ENCODE measurements at places on chromosomes 11 and 22.

DNA sequence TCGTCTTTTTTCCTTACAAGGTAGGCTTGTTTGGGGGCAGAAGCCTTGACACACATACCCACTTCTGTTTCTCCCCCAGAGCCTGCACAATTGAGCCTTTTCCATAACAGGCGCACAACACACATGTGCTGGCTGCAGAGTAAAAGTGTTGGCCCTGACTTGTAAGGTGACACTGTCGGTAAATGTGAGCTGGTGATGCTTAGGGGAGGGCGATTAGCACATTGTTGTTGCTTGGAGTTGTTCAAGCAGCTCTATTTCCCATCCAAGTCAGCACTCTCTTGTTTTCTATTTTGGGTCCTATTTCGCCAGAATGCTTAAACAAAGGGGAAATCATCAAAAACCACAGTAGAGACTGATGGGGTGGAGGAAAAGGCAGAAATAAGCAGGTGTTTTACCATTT, 51.9 kb upstream of the PTPRJ start:
- DNase-seq: peak; percentile 24

GRCh38 chr11:90700789-90701439, 478.1 kb upstream of the CHORDC1 start:
- no peak for DNase-seq

GRCh38 chr22:36399472-36399778, 11.7 kb upstream of the MYH9 start:
- DNase-seq: no peak

DNA sequence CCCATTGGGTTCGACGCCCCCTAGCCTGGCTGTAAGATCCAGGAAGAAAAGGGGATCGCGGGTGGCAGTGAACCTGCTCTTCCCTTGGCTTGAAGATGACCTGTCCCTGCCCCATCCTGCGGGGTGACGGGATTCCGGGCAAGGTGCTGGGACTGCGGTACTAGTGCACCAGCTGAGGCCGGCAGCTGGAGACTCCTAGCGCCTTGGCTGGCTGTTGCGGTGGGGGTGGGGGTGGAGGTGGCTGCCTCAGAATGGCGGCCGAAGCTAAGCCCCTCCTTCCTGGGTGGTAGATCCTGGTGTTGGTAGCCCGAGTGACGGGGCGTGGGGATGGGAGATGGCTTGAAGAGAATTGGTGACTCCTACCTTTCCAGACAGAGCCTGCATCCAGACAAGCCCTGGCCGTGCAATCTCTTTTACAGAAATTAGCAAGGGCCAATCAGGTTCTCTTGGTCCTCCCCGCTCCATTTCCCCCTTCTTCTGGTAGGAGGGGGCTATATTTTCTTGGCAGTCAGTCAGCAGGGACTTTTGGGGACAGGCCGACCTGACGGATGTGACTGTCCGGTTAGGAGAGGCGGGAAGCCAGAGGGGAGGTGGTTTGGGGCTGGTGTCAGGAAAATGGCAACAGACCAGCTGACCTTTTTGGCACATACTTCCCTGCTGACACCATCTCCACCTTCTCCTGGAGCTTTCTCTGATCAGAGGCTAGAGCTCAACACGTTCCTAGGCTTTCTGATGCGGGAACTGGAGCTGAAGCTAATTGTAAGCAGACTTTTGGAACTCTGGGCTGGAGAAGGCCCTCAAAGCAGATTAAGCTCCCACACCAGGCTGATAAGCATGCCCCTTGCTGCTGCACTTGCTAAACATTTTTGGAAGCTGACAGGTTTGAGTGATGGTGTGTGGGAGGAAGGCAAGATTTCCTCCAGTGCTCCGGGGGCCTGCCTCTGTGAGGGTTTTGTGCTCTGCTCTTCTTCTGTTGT, 2.0 kb downstream of the NAV2 start:
- DNase-seq: no peak

GRCh38 chr11:9642894-9643293, 21.0 kb upstream of the SWAP70 start:
- DNase-seq: no peak

GRCh38 chr22:18110194-18110953, at the start of gene TUBA8:
TSS of gene TUBA8 (plus strand) at chr22:18110809. CDS start at chr22:18110866, 57 bp downstream.
- peak; percentile 9 for DNase-seq

DNA sequence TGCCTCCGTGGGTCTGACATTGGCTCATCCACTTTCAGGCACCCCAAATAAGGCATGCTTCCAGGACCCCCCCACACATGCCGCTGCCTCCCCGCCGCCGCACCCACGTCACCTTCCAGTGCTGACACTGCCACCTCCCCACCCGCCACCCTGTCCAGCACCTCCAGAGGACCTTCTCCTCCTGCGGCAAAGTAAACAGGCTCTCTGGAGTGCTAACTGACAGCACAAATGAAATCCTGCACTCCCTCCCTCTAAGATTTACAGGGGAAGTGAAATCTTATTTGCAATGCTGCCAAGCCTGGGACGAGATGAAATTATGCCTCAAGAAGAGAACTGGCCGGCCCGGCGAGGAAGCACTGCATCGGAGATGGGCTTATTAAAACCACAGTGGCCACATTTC, 35.3 kb downstream of the MACROD1 start:
- DNase-seq: no peak

DNA sequence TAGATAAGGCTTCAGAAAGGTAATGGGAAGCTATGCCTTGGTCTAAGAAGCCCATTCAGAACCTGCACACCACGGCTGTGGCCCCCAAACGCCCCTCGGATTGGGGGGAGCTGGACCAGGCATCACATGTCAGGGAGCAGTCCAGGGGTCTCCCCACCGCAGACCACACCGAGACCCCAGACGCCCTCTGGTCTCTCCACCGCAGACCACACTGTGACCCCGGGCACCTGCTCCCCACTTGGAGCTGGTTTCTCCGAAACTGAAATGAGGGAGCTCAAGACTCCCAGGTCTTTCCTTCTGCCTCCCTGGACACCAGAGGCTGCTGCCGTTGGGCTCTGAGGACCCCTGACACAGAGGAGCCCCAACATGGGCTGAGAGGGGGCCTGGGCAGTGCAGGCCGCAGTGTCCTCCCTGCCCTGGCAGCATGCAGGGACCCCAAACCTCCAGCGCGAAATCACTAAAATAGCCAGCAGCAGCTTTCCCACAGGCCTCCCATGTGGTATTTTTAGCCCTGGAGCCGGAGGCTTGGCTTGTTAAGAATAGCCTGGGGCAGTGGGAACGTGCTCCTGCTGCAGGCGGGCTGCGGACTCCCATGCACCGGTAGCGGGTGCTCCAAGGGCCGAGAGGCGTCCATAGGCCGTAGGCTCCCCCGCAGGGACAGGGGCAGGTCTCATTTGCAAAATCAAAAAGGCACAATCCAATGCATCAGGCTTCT, 7.7 kb downstream of the LINC01488 start:
- no peak for DNase-seq

DNA sequence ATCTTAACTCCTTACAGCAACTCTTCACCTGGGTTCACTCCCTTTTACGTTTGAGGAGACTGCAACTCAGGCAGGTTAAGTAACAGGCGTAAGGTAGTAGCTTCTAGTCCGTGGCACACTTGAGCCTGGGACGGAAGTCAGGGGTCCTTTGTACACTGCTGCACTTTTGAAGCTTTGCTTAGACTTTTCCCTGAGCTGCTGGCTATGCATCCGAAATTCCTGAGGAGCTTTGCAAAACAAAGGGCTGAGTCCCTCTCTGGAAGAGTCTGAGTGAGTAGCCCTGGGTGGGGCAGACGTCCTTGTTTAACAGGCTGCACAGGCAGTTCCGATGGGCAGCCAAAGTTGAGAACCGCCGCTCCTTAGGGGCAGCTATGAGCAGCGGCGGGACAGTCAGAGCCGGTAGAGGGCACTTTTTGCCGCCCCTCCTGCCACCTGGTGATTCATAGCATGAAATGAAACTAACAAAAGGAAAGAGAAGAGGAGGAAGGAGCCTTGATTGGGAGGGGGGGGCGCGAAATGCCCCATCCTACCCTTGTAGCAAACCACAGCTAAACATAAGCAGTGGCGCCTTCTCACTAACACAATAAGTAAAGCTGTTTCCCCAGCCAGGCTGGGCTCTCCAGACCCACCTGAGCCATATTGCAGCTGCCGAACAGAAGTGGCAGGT, 1.4 kb downstream of the TMEM109 start:
- DNase-seq: no peak

DNA sequence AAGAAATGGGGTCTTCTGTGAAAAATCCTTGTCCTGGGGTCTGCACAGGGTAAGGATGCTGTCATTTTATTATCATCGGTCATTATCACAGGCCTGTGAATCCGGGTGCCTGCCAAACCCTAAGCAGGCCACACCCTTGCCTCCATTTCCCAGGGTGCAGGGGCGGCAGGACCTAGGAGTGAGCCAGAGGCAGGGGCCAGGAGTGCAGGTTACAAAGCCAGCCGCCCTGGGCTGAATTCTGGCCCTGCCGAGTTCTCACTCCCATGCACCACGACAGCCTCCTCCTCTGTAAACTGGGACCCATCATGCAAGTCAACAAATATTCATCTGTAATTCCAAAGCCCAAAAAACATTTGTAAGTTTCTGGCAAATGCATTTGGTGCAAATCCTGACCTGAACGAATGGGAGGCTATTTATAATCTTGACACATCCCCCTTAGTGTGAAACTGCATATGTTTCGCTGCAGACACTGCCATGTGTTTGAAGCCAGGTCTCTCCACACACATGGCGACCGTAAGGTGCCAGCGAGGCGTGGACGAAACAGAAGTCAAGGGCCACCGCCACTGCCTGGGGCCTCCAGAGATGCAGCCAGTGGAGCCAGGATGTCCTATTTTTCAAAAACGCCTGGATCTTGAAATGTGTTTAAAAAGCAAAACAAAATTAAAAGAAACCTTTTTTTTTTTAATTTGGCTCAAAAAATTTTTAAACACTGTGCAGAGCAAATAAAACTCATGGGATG, 6.7 kb downstream of the CD5 start:
- DNase-seq: no peak

DNA sequence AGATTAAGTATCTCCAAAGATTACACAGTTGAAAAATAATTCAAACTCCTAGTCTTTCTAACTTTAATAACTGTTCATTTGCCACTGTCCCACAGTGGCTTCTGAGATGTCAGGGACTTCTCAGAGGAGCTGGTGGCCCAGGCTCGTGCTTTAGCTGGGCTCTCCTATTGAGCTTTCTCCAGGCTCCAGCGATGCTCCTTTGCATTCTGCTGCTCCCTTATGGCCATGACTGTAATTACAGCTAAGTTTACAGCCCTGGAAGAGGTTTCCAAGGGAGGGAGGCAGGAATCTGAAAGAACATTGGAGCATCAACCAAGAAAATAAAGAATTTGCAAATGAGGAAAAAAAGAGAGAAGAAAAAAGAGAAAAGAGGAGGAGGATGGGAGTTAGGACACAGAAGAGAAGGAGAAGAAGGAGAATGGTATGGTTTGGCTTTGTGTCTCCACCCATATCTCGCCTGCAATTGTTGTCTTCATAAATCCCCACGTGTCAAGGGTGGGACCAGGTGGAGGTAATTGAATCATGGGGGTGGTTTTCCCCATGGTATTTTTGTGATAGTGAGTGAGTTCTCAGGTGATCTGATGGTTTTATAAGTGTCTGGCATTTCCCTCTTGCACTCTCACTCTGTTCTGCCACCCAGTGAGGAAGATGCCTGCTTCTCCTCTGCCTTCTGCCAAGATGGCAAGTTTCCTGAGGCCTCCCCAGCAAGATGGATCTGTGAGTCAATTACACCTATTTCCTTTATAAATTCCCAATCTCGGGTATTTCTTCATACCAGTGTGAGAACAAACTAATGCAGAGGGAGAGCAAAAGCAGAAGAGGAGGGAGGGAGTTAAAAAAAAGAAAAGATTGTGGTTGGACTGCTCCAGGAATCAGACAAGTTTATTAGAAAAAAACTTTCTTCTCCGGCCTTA, 857.0 kb downstream of the KCNA4 start:
- DNase-seq: peak; percentile 25

DNA sequence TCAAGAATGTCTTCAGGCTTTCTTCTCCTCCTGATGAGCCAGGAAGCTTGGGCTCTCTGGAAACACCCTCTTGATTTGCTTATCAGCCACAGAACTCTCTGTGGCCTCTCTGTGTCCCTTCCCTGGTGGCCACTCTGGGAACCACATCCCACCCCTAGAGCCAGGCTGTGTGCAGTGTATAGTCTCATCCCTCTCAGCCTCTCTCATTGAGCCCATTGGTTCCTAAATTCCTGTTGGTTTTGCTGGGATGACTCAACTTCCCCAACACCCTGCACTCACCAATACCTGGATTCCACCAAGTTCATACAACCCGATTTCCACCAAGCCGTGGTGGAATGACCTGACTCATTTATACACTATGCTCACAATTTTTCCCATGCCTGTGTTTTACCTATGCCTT, 5.2 kb downstream of the IRAG1 start:
- no peak for DNase-seq

DNA sequence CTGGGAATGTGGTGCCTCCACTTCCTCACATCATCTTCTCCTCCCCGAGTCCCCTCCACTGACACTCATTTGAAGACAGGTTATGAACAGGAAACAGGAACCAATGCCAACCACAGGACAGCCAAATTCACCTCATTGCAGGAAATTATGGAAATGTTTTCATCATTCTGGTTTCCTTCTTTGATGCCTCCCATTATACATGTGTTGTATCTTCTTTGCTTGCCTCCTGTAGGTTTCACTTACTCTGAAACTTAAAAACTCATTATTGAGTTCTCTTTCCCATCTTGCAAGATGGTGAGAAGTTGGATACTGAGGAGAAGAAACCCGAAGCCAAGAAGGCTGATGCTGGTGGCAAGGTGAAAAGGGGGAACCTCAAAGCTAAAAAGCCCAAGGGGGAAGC, 108.5 kb downstream of the PHF21B start:
- no peak for DNase-seq

DNA sequence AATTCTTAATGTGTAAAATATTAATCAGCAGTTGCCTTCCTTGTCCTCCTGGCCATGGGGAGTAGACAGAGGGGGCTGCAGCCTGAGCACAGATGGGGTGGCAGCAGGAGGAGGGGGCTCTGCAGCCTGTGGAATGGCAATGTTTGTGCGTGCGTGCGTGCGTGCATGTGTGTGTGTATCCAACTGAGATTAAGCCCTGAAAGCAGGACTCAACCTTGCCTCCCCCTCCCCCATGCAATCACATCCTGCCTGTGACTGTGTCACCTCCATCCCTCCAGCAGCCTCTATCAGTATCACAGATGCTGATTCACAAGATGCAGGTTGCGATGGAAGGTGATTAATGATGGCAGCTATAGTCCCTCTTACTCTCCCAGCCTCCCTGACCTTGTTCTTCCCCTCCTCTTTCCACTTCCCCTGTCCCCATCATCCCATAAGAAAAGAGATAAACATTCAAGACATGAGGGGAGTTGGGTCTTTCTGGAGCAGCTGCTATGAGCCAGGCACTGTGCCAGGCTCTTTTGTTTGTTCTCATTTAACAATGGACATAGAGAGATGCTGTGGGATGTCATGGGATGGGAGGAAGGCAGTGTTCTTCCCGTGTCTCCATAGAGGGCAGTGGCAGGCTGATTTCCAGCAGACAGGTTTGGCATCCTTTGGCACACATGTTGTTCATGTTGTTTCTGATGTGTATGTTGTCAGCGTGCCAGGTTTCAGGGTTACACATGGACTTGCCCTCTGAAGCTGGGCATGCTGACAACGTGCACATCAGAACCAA, 43.8 kb upstream of the NECTIN1 start:
- DNase-seq: no peak
